Osteocyte (in vitro differentiated cells): ENCODE measurements at places on chromosomes 5 and 9. TPM values are rescaled to one million over a fixed set of nuclear protein-coding genes. Genes with fewer than 3 reads are reported as not detected.

The IFNA10 gene
- total RNA-seq = not detected in 2 replicates

The IFNE gene
- total RNA-seq = not detected in 2 replicates

The PDGFRB gene
- total RNA-seq = 1,093 and 1,131 TPM in 2 replicates

The OBP2B gene
- total RNA-seq = not detected in 2 replicates

The FIBCD1 gene
- total RNA-seq = 17.5 and 18.2 TPM in 2 replicates

The HAND1 gene
- total RNA-seq = not detected in 2 replicates

The RAB14 gene
- total RNA-seq = 64.0 and 68.4 TPM in 2 replicates

The TLX3 gene
- not detected in 2 replicates for total RNA-seq

The ECPAS gene
- total RNA-seq = 108 and 109 TPM in 2 replicates

The KIF20A gene
- 14.7 and 16.4 TPM in 2 replicates for total RNA-seq

The SERF1A gene
- total RNA-seq = 11.9 and 16.7 TPM in 2 replicates

The TMEM171 gene
- total RNA-seq = 31.8 and 38.1 TPM in 2 replicates

The NDUFAF2 gene
- total RNA-seq = 22.2 and 23.4 TPM in 2 replicates

The LCN15 gene
- total RNA-seq = not detected in 2 replicates
